ENCODE measurements at places on chromosomes 4 and X.
A peak's percentile ranks its signal among the peaks of the same experiment; 100 is the strongest.

- no peak for DNase-seq
These were observed 189.5 kb downstream of the GASK1B start for GRCh38 chr4:157983300-157983699.

GRCh38 chr4:123826896-123827295 is 430.3 kb downstream of the SPRY1 start:
- DNase-seq, result no peak

- no peak for DNase-seq
These were observed 52.2 kb downstream of the AFM start for GRCh38 chr4:73533515-73534422.

DNA sequence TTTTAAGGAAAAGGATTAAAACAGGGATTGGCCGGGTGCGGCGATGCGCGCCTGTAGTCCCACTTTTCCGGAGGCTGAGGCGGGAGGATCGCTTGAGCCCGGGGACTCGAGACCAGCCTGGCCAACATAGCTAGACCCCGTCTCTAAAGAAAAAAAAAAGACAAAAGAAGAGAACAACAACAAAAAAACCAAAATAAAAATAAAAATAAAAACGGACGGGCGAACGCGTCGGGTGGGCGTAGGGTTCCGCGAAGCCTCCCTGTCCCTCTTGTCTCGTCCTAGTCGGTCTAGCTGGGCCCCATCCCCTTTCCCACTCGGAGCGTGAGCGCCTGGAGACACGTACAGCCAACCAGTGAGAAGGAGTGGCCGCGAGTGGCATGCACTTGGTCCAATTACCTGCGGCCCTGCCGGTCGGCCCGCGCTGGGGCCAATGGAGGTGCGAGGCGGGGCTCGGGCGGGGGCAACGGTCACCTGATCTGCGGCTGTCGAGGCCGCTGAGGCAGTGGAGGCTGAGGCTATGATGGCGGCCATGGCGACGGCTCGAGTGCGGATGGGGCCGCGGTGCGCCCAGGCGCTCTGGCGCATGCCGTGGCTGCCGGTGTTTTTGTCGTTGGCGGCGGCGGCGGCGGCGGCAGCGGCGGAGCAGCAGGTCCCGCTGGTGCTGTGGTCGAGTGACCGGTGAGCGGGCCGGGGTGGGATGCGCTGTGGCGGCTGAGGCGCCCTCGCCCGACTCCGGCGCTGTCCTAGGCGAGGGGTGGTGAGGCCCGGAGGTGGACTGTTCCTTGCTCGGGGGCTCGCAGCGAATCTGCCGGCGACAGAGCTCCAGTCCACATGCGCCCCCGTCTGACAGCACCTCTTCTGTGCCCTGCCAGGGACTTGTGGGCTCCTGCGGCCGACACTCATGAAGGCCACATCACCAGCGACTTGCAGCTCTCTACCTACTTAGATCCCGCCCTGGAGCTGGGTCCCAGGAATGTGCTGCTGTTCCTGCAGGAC is at the start of gene ATP6AP1:
Gene ATP6AP1, plus strand, starts transcription at position 502 of the 996 bp plus-strand sequence. Its CDS starts 16 bp downstream, at position 518.
- DNase-seq, result peak; percentile 62

GRCh38 chr4:94160774-94161173 is 46.9 kb upstream of the SMARCAD1 start:
- peak; percentile 1 for DNase-seq

- DNase-seq, result no peak
These were observed 457.1 kb downstream of the MID1IP1 start for GRCh38 chrX:39258331-39258730.

- DNase-seq, result no peak
These were observed 241.8 kb downstream of the PRDM5 start for GRCh38 chr4:120680647-120681228.

GRCh38 chrX:15985937-15986336 is 131.3 kb upstream of the AP1S2 start:
- DNase-seq, result peak; percentile 9

DNA sequence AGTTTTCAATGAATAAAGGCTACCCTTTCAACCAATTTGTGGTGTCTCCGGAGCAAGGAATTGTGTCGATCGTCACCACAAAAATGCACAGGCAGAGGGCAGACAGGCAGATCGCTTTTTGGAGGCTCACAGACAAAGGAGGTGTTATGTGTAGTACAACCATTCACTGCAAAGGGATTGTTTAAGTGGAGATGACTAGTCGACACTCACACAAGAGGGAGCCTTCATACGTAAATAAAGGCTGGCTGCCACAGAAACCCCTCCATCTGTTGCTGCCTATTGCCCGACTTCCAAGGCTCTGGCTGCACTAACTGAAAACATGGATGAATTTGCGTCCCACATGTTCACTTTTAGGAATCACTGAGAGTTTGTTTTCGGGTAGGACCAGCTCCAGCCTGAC is 281.1 kb downstream of the NKX6-1 start:
- no peak for DNase-seq

GRCh38 chrX:16772460-16772859 is 13.8 kb upstream of the TXLNG start:
- DNase-seq, result no peak

GRCh38 chr4:139668658-139669201 is 3.1 kb downstream of the MGST2 start:
- no peak for DNase-seq

DNA sequence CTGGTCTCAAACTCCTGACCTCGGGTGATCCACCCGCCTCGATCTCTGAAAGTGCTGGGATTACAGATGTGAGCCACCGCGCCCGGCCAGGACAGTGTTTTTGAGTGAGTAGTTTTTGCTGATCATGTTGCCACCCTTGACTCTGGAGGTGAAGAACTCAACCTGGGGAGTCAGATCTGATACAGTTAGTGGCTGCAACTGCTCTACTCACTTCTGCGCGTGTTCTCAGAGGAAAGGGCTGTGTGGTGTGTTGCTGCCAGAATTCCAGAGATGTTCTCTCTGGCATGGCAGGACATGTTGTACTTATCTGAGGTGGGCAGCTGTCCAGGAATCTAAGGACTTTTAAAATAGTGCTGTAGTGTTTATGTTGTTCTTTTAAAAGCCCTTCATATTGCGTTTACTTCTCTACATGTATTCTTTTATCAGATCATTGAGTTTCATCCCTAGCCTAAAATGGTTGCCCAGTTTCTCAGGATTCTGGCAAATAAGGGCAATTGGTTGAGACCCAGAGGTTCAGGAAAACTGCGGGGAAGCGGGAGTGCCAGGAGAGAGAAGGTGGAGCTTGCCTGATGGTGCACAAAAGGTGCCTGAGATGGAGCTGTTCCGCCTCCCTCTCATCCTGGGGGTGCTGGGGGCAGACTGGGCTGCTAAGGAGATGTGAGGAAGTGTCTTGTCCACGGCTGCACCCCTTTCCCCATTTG is 97.7 kb downstream of the ARHGAP10 start:
- no peak for DNase-seq

DNA sequence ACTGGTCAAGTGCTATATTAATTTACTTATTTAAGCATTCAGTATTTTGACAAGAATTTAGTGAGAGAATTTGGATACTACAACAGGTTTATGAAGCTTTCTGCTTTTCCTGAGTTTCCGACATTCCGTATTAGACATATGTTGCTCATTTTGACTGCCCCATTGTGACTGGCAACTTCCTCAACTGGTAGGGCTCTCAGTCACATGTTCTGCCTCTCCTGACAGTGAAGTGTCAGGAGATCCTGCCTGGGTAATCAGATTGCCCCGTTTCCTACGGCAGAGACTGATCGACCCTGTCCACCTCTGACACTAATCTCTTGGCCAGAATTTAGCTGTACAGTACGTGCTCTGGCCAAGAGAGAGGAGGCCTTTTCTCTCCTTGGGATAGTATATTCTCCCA is 49.5 kb downstream of the CLNK start:
- no peak for DNase-seq

GRCh38 chr4:17368408-17368807 is 143.5 kb downstream of the QDPR start:
- no peak for DNase-seq

DNA sequence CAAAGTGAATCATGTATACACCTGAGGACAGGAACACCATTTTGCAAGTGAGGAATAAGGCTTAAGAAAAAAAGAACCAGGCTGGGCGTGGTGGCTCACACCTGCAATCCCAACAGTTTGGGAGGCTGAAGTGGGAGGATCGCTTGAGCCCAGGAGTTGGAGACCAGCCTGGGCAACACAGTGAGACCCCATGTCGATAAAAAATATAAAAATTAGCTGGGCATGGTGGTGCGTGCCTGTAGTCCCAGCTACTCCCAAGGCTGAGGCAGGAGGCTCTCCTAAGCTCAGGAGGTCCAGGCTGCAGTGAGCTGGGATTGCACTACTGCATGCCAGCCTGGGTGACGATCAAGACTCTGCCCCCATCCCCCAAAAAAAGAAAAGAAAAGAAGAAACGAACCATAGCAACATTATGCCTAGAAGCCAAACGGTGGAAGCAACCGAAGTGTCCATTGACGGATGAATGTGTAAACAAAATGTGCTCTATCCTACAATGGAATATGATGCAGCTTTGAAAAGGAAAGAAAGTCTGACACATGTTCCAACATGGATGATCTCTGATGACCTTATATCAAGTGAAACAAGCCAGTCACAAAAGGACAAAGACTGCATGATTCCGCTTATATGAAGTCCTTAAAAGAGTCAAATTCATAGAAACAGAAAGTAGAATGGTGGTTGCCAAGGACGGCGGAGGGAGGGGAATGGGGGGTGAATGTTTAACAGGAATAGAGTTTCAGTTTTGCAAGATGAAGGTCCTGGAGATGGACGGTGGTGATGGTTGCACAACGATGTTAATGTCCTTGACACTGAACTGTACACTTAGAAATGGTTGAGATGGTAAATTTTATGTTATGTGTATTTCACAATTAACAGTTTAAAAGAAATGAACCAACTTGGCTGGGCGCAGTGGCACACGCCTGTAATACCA is 8.6 kb upstream of the KIAA0232 start:
- DNase-seq, result no peak

- DNase-seq, result no peak
These were observed 14.5 kb upstream of the EXOC1 start for GRCh38 chr4:55838952-55839351.

DNA sequence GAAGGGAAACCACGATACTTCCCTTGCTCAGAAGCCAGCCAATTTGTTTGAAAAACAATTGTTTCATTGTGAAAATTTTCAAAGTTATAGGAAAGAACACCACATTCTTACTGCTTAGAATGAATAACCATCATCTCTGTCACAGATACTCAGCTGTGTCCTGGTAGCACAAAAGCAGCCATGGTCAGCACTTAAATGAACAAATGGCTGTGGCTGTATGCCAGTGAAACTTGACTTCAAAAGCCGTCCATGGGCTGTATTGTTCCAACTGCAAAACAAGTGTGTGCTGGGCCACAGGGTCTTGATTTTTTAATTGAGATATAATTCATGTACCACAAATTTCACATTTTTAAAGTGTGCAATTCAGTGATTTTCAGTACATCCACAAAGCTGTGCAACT is 19.6 kb downstream of the NSDHL start:
- DNase-seq, result no peak

DNA sequence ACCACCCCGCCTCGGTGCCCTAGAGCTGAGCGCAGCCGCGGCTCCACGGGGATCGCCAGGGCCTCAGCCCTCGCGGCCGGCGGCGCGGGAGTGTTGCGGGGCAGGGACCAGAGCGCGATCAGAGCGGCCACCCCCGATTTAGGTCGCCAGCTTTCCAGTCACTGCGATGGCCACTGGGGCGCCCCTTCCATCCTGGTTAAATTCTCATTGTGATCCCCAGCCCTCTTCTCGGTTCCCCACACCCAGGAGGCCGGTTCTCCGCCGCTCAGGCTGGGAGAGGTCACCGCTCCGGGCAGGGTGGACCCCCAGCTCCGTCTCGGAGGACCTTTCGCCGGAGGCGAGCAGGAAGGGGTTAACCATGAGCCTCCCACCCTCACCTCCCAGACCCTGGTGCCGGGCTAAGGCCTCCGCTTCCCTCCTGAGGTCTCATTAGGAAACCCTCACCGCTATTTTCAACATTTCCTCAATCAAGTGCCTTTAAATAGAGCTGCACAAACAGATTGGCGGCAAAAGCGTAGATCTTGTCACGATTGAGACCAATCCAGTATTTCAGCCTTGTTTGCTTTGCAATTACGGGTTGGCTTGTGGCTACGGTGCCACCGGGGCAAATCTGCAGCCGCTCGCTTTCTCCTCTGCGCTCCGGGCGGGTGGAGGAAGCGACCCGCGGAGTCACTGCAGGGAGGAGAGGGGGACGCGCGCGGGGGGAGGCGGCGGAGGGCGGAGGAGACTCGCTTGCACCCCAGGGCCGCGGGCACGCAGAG is 8.3 kb upstream of the HAND2 start:
- no peak for DNase-seq

GRCh38 chrX:139290310-139290709 is 240.2 kb upstream of the F9 start:
- DNase-seq, result no peak

DNA sequence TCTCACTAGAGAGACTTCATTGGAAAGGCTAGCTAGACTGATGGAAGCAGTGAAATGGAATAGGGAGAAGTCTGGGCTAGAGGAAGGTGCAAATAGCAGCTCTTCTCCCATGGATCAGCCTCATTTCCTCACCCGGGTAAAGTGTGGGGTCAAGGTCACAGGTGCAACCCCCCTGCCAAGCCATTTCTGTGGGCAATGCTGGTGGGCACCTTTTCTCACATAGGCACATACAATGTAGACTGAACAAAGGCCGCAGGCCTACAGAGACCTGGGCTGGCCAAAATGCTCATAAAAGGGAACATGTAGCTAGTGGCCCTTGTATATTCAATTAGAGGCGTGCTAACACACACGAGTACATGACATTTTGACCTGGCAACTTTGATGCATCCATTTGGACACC is 71.5 kb upstream of the EFNB1 start:
- DNase-seq, result no peak

GRCh38 chr4:1797861-1798579 is 4.9 kb downstream of the FGFR3 start:
- no peak for DNase-seq

- no peak for DNase-seq
These were observed 589.4 kb downstream of the ANKRD50 start for GRCh38 chr4:124123181-124123580.

- DNase-seq, result no peak
These were observed 132.7 kb upstream of the NR3C2 start for GRCh38 chr4:148574911-148575310.

- DNase-seq, result no peak
These were observed 131.4 kb downstream of the CHIC2 start for GRCh38 chr4:53932796-53933610.

GRCh38 chr4:157220371-157220881 is at the start of gene GRIA2:
GRIA2 (plus strand) TSS chr4:157220728; CDS start chr4:157221043, 315 bp downstream.
- DNase-seq, result no peak

GRCh38 chr4:14743601-14744000 is 258.7 kb upstream of the CPEB2 start:
- DNase-seq, result no peak

DNA sequence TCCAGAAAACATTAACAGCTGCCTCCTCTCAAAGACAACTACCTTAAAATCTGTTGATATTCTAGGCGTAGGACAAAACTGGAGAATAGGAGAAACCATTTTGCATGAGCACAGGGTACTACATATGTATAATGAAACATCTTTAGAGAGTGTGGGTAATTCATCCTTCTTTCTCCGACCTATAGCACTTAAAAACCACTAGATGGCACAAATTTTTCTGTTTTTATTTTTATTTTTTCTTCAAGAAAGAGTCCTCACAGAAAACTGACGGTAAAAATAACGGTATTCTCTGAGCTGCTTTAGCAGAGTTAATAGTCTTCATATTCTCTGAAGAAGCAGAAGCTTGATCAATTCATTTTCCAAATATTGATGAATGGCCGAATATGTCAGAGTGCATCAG is 14.6 kb downstream of the SMIM31 start:
- no peak for DNase-seq

- no peak for DNase-seq
These were observed 12.2 kb downstream of the XPNPEP2 start for GRCh38 chrX:129750971-129751370.

GRCh38 chrX:86421771-86422170 is 273.5 kb downstream of the DACH2 start:
- no peak for DNase-seq

Data from activated CD4-positive, alpha-beta T cell treated with anti-CD3 and anti-CD28 coated beads, Interleukin-2, amount 50 U/mL, for 24 hours (primary cell).